ENCODE measurements at places on chromosomes 11 and 22.

DNA sequence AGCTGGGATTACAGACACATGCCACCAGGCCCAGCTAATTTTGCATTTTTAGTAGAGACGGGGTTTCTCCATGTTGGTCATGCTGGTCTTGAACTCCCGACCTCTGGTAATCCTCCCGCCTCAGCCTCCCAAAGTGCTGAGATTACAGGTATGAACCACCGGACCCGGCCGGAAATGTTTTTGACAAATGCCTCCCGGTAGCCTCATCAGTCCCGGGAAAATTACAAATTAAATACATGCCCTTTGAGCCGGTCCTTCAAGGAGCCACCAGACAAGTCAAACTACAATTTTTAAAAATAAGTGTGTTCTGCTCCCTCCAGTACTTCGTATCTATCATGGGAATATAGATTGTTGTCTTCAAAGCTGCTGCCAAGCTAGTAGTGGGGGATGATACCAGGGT, 17.5 kb downstream of the WBP2NL start:
- no peak for DNase-seq

DNA sequence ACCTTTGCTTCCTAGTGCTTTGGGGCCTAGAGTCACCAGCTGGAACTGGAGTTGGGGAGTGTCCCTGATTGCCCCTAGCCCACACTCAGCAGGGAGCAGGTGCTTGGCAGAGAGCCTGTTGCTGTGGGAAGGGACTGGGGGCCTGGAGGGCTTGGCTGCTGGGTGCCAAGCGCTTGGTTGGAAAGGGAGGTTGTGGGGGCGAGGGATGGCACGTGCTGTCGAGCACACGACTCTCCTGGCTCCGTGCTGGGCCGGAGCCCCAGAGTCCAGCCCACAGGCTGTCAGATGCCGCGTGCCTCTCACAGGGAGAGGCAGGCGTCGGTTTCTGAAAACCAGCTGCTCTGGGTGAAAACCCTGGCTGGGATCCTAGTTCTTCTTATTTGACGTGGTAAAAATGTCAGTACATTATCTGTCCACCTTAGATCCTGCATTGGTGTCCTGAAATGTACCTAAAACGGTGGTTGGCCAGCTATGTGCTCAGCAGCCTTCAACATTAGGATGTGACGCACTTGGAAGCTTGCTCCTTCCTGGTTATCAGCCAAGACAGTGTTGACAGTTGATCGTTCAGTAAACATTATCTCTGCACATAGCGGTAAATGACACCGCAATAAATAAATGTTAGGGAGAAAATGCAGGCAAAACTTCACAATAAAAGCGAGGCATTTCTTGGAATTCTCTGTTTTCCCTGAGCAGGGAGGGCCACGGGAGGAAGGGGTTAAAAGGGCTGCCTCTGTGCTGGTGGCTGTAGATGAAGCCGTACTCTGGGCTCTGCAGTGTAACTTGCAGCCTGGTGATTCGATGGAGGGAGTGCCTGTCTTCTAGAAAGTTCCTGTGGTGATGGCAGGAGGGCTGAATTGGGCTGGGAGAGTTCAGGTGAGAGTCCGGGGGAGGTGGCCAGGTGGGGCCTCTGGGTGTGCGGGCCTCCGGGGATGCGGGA, 29.2 kb downstream of the GRAMD4 start:
- DNase-seq: no peak

DNA sequence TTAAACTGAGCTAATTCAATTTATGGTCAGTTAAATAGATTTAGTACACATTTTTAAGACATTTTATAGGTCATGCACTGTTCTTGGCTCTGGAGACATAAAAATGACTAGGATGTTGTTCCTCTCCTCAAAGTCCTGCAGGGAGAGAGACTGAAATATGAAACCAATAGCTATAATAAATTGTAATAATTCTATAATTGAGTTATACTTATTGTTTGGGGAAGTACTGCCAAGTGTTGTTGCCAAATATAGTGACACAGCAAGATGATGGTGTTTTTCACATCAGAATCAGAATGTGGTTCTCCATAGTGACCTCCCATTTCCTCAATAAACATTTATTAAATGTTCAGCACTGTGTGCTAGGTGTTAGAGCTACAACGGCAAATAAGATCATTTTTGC, 470.6 kb downstream of the NTM start:
- DNase-seq: no peak

DNA sequence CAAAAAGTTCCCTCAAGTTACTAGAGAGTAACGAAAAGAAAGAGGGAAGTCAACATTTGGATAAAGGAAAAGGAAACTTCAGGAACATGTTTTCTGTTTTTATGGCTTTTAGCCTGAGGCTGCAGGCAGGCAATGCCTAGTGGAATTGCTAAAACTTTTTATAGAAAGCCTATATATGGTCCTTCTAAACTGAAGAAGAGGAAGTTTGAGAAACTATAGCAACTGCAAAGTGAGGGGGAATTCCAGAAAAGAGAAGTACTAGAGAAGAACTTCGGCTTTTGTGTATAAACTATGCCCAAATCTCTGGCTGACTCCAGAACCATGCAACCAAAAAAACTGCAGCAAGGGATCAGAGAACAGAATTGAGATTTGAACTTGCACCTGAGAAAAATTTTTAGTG, 74.3 kb upstream of the ARHGAP42 start:
- peak; percentile 61 for DNase-seq

DNA sequence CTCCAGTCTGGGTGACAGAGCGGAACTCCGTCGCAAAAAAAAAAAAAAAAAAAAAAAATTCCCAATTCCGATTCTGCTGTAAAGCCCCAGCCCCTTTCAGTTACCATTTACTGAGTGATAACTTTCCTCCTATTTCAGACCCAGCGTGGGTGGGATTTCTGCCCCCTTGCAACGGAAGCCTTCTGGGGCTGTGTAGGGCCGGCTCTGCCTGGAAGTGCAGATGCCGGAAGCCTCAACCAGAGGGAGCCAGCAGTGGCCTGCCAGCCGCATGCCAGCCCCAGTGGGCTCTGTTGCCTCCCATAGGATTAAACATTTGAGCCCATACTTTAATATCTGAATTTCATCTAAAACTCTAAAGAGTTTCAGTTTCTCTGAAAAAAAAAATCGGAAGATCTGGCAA, 60.0 kb upstream of the NUP50 start:
- DNase-seq: no peak

DNA sequence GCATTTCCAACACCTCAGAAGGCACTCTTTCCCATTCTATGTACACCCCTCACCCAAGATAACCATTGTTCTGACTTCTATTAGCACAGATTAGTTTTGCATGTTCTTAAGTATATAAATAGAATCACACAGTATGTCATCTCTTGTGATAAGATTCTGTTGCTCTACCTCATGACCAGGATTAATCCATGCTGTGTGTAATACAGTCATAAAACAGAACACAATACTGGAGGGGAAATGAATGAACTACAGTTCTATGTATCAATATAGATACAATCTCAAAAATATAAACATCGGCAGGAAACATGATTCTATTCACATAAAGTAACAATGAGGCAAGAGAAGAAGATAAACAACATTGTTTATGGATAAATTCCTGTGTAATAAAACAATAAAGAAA, 151.5 kb downstream of the ATG16L2 start:
- no peak for DNase-seq

DNA sequence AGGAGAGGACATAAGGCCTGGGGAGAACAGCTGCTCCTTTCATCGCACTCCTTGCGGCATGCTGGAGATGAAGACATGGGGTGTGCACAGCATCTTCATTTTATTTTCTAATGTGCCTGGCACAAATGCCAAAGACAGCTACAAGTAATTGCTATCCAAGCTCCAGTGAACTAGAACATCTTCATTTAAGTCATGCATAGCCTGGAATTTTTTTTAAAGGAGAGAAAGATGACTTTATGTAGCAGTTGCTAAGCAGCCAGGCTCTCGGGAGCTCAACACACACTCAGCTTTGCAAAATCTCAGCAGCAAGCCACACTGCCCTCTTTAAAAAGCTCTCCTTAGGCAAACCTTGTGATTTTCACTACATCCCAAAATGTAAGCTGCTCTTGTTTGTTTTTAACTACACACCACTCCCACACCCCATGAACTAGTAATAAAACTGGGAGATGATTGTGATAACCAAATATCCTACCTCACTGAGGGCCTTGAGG, 164.5 kb upstream of the POU2AF2 start:
- no peak for DNase-seq
